ENCODE measurements at places on chromosomes 11 and 22.

- no peak for DNase-seq
Measured at GRCh38 chr11:529728-530411, 5.5 kb downstream of the HRAS start.

DNA sequence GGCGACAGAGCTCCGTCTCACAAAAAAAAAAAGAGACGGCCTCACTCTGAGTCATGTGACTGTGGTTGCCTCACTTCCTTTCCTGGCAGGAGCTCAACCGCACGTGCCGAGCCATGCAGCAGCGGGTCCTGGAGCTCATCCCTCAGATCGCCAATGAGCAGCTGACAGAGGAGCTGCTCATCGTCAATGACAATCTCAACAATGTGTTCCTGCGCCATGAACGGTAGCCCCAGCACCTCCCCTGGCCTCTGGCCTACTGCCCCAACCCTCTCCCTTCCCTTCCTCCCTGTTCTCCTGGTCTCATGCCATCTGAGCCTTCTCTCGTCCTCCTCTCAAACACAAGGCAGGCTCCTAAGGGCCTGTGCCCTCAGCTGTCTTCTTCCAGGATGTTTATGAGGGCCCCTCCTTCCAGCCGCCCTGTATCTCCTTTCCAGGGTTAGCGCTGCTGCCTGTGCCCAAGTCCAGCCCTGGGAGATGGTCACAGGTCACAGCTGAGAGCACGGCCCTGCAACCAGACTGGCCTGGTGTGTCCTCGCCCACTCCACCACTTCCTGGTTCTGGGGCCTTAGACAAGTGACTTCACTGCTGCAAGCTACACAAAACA is 30.7 kb downstream of the TOM1 start:
- peak; percentile 87 for DNase-seq

DNA sequence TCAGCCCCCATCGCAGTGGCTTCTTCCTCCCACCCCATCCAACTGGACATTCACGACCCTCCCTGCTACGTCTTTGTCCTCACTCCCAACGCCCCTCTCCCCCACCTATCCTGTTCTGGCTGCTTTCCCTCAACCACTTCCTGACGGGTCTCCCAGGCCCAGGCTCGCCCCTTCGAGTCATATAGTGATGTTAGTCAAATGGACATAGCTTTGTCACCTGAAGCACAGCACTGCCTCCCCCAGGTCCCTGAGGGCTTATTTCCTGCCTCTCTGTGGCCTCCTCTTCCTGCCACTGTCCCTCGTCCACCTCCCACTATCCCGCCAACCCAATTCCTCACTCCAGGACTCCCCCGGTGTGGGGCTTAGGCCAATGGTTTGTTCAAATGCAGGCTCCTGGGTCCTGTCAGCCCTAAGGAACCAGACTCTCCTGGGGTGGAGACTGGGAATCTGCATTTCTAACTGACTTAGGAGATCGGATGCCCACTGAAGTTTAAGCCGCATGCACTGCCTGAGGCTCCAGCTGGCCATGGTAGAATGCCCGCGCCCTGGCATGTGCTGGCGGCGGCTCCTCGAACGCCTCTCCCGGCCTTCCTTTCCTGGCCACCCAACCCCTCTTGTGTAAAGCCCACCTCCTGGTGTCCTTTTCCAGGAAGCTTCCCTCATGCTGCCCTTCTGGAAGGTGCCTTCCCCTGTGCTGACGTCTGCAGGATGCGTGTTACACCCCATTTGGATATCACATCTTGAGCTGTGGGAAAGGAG is 18.3 kb downstream of the SUN2 start:
- no peak for DNase-seq

GRCh38 chr11:34300926-34301295 is 56.9 kb downstream of the ABTB2 start:
- no peak for DNase-seq

DNA sequence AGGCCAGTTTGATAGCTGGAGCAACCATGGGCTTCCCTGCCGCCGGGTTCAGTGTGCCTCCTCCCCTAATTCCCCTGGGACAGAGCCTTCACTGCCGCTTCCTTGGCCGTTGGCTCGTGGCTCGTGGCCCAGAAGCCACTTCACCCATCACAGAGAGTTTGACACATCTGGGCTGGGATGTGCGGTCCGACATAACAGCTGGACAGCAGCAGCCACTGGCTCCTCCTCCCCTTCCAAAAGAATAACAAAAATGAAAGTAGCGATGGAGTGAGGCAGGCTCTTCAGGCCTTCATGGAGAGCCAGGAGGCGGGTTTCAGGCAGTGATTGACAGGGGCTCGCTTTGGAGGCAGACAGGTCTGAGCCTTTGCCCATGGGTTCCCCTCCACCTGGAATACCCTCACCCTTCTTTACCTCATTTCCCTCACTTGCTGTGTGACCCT is 8.2 kb downstream of the CREB3L1 start:
- no peak for DNase-seq

- peak; percentile 13 for DNase-seq
Measured at GRCh38 chr11:86370922-86371594, 3.6 kb upstream of the CCDC81 start.

DNA sequence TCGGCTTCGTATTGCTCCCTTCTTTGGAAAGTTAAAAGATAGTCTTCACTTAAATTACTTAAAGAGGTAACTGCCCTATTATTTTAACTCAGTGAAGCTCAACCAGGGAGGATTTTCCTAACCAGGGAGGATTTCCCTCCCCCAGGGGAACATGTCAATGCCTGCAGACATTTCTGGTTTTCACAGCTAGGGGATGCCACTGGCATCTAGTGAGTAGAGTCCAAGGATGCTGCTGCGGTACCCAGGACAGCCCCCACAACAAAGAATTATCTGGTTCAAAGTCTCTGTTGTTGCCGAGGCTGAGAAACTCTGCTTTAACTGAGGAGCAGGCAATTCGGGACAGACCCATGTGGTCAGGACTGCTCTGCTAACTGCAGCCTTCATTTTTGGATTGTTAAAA is 82.2 kb downstream of the DEPDC5 start:
- no peak for DNase-seq

DNA sequence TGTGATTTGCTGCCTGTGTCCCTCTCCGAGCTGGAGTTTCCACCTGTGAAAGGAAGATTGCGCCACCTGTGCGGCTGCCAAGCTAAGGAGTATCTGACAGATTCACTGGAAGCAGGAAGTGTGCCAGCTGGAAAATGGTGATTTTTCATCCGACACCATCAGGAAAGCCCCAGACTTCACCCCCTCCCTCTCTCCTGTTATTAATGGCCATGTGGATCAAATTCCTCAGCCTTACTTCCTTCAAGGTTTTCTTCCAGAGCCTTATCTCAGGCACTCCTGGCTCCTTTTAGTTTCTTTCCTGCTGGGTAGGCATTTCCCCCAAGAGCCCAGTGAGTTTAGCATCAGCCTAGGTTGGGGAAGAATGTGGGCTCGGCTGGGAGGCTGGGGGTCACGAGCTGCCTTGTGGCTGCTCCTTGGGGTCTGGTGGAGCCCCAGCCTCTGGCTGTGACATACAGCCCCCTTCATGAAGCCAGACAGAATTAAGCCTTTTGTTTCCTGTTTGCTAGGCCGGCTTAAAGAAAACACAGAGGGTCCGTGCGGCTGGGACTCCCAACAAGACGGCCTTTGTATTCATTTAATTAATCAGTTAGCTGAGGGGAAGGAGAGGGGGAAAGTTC is 37.1 kb downstream of the PKNOX2 start:
- no peak for DNase-seq

DNA sequence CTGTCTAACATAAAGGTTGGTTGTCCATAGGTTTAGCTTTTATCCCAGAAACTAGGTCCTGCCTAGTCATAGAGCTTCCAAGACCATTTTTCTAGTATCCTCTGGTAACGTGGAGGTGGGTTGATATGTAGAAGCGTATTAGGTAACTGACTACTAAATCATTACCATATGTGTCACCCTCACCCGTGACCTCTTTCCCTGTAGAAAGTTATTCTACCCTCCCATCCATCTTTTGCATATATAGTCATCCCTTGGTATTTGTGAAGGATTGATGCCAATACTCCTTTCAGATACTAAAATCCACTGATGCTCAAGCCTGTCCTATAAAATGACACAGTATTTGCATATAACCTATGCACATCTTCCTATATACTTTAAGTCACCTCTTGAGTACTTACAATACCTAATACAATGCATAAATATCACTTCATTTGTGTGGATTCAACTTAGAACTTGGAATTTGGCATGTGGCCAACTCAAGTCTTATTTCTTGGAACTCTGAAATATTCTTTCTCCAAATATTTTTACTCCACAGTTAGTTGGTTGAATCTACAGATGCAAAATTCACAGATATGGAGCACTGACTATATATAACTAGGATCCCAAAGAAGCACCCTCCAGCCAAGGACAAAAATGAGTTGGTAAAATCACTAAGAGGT is 497.0 kb upstream of the TENM4 start:
- no peak for DNase-seq

GRCh38 chr11:126919147-126919823 is 81.3 kb downstream of the KIRREL3 start:
- DNase-seq = no peak

DNA sequence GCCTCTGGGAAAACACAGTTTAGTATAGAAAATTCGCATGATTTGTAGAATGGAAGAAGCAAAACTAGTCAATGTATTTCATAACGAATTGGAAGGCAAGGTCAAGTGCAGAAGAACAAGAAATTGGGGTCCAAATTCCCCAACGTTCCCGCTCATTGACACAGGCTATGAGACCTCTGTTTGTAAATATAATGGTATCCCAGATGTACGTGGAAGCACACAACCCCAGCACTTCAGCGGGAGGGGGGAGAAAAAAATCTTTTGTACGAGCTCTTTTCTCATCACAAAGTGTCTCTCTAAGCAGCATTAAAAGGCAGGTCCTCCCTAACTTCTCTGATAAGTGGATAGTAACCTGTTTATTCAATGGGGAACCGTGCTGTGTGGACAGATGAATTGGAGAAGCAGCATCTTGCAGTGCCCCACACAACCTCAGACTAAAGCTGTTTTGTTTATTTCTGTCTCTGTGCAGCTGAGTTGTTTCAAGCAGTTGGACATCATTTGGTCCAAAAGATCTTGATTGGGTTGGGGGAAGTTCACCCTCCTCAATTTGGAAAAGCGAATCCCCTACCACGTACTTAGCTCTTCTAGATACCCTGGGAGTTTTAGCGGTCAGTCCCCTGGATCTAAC is 1.1 kb upstream of the GAB2 start:
- no peak for DNase-seq

- peak; percentile 76 for DNase-seq
Measured at GRCh38 chr11:102177974-102178631, 67.9 kb downstream of the YAP1 start.

- no peak for DNase-seq
Measured at GRCh38 chr11:61724437-61724836, 28.0 kb upstream of the MYRF start.

- DNase-seq = peak; percentile 78
Measured at GRCh38 chr22:37316875-37317371, 34.6 kb downstream of the CYTH4 start.

DNA sequence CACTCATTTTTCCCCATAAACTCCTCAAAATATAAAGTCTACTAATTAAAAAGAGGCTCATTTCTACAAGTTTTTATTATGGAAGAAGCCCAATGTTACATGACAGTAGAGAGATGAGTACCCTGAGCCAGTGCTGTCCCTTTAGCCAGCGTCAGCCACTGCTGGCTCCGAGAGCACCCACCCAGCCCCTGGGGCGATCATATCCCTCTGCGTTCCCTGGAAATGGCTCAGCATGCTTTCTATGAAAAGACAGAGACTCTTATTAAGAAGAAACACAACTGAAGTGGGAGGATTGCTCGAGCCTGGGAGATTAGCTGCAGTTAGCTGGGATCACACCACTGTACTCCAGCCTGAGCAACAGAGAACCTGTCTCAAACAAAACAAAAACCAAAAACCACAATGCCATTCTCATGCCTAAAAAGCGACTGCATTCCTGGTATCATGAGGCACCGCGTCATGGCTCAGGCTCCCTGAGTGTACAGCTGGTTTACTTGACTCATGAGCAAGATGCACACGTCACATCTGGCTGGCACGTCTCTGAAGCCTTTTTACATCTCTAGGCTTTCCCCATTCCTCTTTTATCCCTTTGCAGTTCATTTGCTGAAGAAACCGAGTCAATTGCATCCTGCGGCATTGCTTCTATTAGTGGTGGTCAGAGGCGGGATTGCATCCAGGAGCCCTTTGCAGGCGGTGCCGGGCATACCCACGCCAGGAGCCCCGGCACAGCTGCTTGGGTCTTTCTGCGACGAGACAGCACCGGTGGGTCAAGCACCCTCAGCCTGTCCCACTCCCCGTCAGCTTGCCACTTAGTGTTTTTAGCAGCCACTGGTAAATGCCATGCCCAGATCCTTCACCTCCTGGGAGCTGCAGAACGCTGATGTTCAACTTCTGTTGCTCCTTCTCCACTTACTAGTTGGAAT is 119.9 kb downstream of the CTTN start:
- DNase-seq = no peak

GRCh38 chr11:9529334-9529650 is 44.2 kb upstream of the WEE1 start:
- DNase-seq = no peak

DNA sequence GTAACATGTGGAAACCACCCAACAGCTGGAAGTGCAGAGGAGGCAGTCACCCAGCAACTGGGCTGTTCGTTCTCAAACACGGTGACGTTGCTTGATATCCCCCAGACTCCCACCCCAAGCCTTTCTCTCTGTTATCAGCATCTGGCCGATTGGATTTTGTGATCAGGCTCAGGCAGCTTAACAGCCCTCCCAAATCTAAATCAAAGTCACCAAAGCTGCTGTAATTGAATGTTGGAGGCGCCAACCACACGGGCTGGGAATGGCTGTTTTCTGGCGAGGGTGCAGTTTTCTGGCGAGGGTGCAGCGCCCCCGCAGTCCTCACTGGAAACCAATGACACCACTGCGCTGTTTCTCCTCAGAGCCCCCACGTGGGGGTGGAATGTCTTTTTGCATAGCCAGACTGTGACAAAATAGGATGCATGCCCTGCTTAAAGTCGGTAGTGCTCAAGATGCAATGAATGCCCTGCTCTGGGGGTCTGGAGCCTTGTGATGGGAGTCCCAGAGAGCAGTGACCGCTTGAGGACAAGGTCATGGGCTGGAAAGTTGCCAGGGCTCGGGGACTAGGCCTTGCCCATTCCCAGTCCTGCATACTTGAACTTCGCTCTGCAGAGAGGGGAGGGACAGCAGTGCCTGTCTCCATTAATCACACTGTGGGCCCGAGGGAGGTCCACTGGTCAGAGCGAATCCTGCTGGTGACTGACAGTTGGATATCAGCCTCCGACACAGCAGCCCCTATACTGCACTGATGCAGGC is 105.3 kb downstream of the MORC2 start:
- DNase-seq = no peak

DNA sequence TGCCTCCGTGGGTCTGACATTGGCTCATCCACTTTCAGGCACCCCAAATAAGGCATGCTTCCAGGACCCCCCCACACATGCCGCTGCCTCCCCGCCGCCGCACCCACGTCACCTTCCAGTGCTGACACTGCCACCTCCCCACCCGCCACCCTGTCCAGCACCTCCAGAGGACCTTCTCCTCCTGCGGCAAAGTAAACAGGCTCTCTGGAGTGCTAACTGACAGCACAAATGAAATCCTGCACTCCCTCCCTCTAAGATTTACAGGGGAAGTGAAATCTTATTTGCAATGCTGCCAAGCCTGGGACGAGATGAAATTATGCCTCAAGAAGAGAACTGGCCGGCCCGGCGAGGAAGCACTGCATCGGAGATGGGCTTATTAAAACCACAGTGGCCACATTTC is 35.3 kb downstream of the MACROD1 start:
- DNase-seq = peak; percentile 21
